Immature natural killer cell (primary cell): ENCODE measurements at places on chromosomes 7 and 10.

GRCh38 chr7:147980826-147981813 lies 609.4 kb upstream of the C7orf33 start:
- DNase-seq = no peak

- no peak for DNase-seq
These were observed 3.5 kb downstream of the ANKRD1 start for GRCh38 chr10:90917238-90917967.

- no peak for DNase-seq
These were observed 260.3 kb upstream of the FERD3L start for GRCh38 chr7:19405541-19405940.

GRCh38 chr7:24476227-24476626 lies 97.0 kb upstream of the PALS2 start:
- no peak for DNase-seq

GRCh38 chr10:129501652-129502436 lies 34.8 kb downstream of the MGMT start:
- DNase-seq = no peak

GRCh38 chr7:5382281-5382892 lies 41.2 kb downstream of the TNRC18 start:
- no peak for DNase-seq

DNA sequence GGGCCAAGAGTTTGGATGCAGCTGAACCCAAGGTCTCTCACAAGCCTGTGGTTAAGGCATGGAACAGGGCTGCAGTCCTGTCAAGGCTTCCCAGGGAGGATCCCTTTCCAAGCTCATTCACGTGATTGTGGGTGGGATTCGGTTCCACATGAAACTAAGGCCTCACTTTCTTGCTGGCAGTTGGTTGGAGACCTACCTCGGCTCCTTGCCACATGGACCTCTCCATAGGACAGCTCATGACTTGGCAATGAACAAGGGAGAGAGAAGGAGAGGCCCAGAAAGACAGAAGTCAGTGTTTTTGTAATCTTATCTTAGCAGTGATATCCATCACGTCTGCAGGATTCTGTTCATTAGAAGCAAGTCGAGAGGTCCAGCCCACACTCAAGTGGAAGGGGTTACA lies 583.8 kb downstream of the LRMDA start:
- DNase-seq = no peak

- DNase-seq = no peak
These were observed 11.9 kb upstream of the SFR1 start for GRCh38 chr10:104109908-104110662.

DNA sequence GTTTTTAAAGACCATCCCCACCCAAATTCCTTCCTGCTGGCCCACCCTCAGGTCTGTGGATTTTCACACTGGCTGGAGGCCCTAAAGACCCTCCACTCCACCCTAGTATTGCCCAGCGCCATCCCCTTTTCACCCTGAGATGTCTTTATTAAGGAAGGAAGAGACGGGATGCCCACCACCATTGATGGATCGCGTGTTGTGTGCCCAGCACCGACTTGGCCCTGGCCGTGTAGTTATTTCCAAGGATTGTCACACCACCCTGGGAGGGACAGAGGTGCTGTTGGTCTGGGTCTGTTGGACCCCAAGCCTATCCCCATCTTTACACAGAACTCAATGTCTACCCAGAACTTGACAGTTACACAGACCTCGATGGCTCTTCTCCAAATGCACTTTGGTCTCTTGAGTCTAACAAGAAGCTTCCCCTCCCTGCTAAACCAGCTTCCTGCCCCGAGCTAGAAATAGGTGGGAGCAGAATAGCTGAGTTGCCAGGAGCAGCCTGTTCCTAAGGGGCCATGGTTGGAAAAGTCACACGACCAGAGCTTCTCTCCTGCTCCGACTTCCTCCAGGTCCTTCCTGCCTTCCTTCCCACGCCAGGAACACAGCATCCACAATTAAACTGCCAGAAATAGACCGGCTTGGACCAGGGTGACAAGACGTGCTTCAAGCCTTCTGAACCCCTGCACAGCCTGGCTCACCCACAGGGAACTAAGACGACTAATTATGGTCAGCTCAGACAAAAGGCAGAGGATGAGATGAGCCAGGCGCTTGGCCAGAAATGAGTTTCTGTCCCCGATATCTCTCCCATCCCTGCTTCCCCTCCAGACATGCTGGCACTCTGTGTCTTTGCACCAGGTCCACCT lies 139.5 kb upstream of the CHST15 start:
- no peak for DNase-seq

GRCh38 chr7:46229409-46229808 lies 308.3 kb upstream of the IGFBP3 start:
- DNase-seq = no peak
